T-cell (primary cell): ENCODE measurements at places on chromosomes 2 and 18.

DNA sequence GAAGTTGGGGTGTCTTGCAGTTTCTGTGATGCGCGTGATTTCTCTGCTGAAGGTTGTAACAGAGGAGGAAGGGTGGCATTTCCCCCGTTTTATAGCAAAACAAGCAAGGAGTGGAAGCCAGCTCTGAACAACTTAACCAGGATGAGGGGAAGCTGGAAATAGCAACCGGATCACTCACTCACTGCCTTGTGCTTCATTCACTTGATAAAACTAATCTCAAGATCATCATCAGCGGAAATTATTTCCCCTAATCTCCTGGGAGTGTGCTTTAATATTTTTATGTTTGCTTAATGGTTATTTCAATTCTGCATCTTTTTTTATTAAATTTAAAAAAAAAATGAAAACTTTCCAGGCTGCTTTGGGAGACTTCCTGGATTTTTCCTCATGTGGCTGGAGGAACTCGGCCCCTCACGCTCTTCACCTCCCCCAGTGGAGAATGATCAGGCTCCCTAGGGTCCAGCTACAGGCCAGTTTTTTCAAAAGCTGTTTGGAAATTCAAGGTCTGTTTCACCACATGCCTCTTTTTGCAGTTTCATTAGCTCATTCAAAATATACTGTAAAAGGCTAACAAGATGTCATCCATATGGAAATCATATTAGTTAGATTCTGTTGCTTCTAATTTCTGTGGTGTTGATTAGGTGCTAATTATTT, 31.7 kb downstream of the CABLES1 start:
- no peak overlapping the region for H3K27ac ChIP-seq
- H3K4me1 ChIP-seq = no peaks in the 10 kb centered on the region
- DNase-seq = no peak

- peaks cover 4% of the 10 kb centered on the region for H3K4me1 ChIP-seq
- H3K4me3 ChIP-seq = no peak overlapping the region
- DNase-seq = no peak
- H3K27ac ChIP-seq = no peak overlapping the region
These were observed 173.4 kb downstream of the ANAPC1 start for GRCh38 chr2:111710613-111711012.

DNA sequence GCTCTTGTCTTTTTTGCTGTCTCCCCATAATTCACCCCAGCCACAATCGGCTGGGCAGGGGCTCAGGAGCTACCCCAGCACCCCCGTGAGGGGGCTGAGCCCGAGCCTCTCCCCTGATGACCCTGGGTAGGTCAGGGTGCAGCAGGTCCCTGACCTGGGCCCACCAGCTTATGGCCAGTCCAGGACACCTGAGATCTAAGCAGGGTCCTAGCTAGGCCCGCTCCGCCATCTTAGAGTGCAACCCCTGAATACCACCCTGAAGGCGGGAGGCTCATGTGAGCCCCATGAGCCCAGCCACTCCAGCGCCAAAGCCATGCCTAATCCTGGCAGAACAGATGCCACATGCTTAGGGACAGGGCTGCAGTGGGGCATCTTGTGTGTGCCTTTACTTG, 16.2 kb downstream of the STK25 start:
- H3K36me3 ChIP-seq = peaks cover 31% of the 10 kb centered on the region
- no peak overlapping the region for H3K4me3 ChIP-seq
- DNase-seq = no peak
- no peaks in the 10 kb centered on the region for H3K27me3 ChIP-seq

DNA sequence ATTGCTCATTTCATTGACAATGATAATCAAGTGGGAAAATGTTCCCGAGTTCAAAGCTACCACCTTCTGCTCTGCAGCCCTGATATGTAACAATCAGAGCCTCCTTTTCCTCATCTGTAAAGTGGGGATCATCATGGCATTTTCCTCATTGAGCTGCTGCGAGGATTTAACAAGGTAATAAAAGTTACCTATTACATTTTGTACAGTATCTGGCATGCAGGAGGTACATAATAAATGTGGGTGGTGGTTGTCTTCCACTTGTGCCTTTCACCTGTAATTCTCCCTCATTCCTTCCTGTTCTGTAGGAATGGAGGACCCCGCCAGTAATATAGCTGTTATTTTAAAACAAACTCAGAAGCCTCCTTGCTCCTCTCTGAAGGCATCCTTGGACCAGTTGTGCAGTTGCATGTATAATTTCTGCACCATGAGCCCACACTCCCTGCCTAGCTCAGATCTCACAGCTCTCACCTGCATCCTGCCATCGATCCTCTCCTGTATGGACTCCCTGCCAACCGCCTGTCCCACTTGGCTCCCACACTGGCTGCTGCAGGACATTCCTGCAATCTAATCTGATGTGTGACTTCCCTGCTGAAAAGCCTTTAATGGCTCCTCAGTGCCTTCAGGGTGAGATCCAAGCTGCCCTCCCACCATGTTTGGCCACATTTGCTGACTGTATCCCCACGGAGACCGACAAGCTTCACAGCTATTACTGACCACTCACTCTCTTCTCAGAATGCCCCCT, 350.4 kb downstream of the EN1 start:
- H3K4me3 ChIP-seq = no peak overlapping the region
- DNase-seq = no peak
- no peak overlapping the region for H3K27ac ChIP-seq
- no peaks in the 10 kb centered on the region for H3K27me3 ChIP-seq
- H3K36me3 ChIP-seq = no peaks in the 10 kb centered on the region

- no peak overlapping the region for H3K4me3 ChIP-seq
- H3K27ac ChIP-seq = no peak overlapping the region
- H3K27me3 ChIP-seq = peaks cover 68% of the 10 kb centered on the region
- DNase-seq = no peak
These were observed 2.0 kb upstream of the ECEL1 start for GRCh38 chr2:232489516-232490220.

DNA sequence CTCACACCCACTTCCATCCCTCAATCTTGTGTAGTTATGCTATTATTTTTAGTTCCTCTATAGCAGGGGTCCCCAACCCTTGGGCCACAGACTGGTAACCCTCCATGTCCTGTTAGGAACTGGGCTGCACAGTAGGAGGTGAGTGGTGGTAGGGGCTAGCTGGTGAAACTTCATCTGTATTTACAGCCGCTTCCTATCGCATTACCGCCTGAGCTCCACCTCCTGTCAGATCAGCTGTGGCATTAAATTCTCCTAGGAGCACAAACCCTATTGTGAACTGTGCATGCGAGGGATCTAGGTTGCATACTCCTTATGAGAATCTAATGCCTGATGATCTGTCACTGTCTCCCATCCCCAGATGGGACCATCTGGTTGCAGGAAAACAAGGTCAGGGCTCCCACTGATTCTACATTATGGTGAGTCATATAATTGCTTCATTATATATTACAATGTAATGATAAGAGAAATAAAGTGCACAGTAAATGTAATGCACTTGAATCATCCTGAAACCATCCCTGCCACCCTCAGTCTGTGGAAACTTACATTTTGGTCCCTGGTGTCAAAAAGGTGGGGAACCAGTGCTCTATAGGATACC, 1.6 kb upstream of the RAB11FIP5 start:
- H3K4me1 ChIP-seq = no peaks in the 10 kb centered on the region
- no peak for DNase-seq
- H3K27me3 ChIP-seq = peaks cover 15% of the 10 kb centered on the region

DNA sequence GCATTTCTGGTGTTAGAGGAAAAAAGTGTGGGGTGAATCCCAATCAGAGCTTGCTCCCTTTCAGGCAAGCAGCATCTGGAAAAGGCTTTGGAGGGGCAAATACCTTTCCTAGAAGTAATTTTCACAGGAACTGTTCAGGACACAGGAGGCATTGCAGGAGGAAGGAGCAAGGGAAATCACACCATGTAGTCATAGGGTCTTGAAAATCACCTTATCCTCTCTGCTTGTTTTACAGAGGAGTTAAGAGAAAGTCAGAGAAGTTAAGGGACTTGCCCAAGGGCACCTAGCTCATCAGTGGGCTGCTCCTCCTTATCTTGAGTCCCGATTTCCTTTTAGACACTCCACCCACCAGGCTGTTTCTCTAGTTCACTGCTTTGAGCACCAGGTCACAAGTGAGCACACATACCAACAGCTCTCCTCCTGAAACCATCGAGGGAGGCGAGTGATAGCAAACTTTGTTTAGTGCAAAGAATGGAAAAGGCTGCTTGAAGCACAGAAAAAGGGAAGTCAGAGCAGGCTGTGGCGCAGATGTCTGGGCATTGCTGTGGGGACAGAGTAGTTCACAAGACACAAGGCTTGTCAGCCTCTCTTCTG, 89.2 kb upstream of the CXCR4 start:
- H3K4me1 ChIP-seq = peaks cover under 1% of the 10 kb centered on the region
- DNase-seq = no peak
- H3K27ac ChIP-seq = no peak overlapping the region

DNA sequence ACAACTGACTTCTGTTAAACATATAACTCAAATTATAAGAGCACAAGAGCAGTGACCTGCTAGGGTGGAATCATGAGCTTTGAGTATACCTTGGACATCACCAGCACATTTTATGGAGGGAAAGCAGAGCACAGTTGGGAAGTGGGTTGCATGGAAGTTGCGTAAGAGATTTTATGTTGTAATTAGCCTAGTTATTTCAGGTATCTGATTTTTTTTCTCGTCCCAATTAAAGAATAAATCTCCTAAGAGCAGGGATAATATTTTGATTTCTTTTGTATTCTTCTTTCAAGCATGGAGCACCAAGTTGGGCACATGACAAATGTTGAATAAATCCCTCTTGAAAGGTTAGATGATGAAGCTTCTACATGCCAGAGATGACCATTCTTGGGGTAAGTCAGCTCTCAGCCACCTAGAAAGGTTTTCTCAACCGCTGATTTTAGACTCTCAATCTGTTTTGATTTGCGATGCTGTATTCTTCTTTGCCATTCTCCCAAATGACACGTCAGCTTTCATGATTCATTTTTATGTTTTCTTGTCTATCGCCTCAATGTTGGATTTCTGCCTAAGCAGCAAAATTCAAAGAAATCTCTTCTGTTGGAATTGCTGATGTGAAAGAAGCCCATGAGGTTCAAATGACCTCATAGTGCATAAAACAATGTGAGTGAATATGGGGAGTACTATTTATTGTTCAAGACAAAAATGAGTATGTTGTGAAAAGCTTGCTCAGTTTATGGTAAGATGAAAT, 15.3 kb upstream of the FN1 start:
- H3K4me1 ChIP-seq = no peaks in the 10 kb centered on the region
- no peak for DNase-seq
- no peak overlapping the region for H3K4me3 ChIP-seq
- no peak overlapping the region for H3K27ac ChIP-seq

DNA sequence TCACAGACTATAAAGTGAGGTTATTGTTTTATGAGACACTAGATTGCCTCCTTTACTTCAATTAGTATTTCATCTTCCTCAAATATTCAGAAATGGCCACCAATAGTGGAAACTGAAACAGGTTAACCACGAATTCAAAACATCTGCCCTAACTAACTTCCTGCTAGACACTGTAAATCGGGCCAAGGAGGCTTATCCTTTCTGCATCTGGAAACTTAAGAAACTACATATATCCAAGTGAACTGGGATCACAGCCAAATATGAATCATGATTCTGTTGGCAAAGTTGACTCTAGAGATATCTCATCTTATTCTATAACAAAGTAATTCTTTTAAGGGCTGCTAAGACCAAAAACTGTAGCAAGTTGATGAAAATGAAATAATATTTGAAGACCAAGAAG, 136.6 kb upstream of the ZC3H15 start:
- H3K27me3 ChIP-seq = no peaks in the 10 kb centered on the region
- no peaks in the 10 kb centered on the region for H3K36me3 ChIP-seq
- DNase-seq = no peak
- no peak overlapping the region for H3K4me3 ChIP-seq

GRCh38 chr18:58609536-58609993, 19.3 kb downstream of the ALPK2 start:
- H3K27ac ChIP-seq = no peak overlapping the region
- H3K27me3 ChIP-seq = no peaks in the 10 kb centered on the region
- H3K4me1 ChIP-seq = peaks cover 22% of the 10 kb centered on the region

DNA sequence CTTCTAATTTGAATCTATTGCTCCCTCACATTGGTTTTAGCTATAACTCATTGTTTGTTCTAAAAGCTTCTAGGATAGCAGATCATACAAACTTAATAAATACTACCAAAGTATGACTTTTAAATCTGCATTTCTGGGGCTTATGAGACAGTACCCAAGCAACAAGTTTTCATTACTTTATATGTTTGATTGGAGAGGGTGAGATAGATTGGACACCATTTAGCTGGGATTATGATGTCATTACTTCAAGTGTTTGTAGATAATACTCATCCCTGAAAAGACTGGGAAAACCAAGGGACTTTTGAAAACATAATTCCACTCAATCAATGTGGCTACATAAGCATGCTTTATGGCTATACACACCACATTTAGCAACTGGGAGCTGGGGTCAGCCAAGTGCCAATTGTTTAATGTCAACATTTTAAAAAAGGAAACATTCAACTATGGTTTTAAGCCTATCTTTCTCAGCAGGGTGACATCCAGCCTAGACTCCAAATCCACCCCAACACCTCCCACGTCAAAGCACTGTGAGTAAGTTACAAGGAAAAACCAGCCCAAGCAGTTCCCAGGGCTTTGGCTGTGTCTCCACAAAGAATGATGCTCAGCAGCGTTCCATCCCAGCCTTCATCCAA, 119.9 kb downstream of the ETAA1 start:
- H3K4me3 ChIP-seq = no peak overlapping the region
- DNase-seq = no peak
- H3K4me1 ChIP-seq = no peaks in the 10 kb centered on the region
- H3K27ac ChIP-seq = no peak overlapping the region
- no peaks in the 10 kb centered on the region for H3K27me3 ChIP-seq
- H3K36me3 ChIP-seq = no peaks in the 10 kb centered on the region

DNA sequence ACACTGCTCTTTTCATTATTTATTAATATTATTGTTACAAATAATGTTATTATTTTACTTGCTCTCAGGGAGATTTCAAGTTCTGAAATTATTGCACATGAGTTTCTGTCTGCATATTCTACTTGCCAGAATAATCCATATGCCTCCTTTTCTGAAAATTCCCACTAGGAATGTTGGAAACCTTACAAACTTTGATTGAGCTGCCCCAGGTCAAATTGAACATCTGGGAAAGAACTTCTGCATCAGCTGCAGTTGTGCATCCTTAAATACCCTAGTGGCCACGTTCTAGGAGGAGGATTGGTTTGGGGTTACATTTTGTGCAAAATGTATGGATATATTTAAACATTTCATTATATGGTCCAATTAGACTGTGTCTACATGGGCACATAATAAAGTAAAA, 1302.7 kb upstream of the PIK3C3 start:
- no peak overlapping the region for H3K4me3 ChIP-seq
- no peaks in the 10 kb centered on the region for H3K36me3 ChIP-seq
- no peak for DNase-seq
- no peak overlapping the region for H3K27ac ChIP-seq
- H3K4me1 ChIP-seq = no peaks in the 10 kb centered on the region

- no peaks in the 10 kb centered on the region for H3K27me3 ChIP-seq
- H3K27ac ChIP-seq = no peak overlapping the region
These were observed 33.3 kb downstream of the CCDC85A start for GRCh38 chr2:56217106-56217505.

DNA sequence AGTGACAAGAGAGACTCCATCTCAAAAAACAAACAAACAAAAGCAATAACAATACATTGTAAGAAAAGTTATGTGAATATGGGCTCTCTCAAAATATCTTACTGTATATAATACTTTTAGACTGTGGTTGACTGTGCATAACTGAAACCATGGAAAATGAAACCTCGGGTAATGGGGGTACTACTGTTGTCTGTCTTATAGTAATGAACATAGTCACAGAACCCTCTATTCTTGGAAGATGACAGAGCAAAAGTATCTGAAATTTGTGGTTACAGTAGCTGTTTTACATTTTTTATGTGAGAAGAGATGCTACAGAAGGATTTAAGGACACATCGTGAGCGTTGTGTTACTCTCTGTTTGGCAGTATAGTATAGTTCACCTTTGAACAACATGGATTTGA, 60.5 kb downstream of the MAP4K4 start:
- no peak for DNase-seq
- no peaks in the 10 kb centered on the region for H3K36me3 ChIP-seq
- H3K4me1 ChIP-seq = peaks cover 22% of the 10 kb centered on the region
- no peaks in the 10 kb centered on the region for H3K27me3 ChIP-seq
- no peak overlapping the region for H3K4me3 ChIP-seq
